ENCODE measurements at places on chromosomes 13 and 19.
A peak's percentile ranks its signal among the peaks of the same experiment; 100 is the strongest.

DNA sequence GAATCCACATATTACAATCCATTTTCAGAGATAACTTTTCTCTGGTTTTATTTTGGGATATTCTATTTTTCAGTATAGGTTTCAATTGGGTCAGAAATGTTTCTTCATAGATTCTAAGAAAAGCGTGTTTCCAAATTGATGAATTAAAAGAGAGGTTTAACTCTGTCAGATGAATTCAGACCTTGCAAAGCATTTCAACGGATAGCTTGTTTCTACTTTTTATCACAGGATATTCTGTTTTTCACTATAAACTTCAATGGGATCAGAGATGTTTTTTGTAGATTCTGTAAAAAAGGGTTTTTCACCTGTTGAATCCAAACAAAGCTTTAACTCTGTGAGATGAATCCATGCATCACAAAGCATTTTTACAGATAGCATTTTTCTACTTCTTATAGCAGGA, 1498.1 kb downstream of the UQCRFS1 start:
- no peak for DNase-seq

DNA sequence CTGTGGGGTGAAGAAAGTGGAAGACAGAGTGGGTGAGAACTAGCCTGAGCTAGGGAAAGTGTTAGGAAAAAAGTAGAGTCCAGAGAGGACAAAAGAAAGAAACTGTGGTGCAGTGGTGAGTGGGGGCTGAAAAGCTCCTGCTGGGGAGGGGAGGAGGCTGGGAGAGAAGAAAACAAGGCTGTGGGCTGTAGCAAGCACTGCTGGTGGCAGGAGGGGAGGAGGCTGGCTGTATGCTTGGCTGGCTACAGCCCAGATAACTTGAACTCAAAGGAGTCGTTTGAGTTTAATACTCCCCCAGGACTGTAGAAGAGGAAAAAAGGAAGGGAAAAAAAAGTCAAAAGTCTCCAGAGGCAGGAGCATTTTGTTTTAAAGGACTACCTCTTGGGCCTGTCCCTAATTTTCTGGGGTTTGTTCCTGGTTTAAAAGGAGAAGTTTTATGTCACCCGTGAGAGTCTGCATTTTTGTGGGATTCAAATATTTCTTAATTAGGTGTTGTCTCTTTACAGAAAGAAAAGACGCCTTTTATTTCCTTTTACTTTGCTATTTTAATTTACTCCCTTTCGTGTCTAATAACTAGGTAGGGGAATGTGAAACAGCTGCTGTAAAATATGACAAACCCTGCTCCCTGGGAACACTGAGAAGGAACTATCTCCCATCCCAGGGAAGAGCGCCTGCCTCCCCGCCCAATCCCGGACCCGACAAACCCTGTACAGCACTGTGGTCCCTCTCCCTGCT, 21.7 kb downstream of the ZIC5 start:
- no peak for DNase-seq

DNA sequence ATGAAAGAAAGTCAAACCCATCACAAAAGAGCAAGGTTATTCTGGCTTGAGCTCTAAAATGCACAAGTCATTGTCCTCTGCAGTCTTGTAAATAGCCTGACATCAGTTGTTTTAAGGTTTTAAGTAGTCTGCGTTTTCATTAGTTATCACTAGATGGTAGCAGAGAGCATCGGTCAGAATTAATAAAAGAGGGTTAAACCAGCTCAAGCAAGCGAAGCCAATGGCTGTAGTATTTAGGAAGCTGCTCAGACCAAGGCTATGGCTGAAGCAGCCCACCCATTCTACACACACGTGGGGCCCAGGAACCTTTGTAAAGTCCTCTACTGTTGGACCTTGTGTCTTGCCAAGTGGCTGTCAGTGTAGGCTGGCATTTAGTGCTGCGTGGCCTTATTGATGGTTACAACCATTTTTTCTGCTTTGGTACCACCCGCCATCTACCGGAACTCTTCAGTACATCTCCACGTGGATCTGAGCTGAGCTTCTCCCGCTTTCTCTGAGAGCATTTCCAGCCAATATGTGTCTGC, 13.3 kb upstream of the ZNF57 start:
- DNase-seq, result no peak

GRCh38 chr19:55640043-55640576, 692 bp upstream of the ZNF580 start:
- peak; percentile 54 for DNase-seq
